T-helper 2 cell treated with Interferon-gamma antibody and Interleukin-4, amounts not matched to agents 5 μg/mL and 100 μg/mL, for 36 hours (primary cell): ENCODE measurements at places on chromosomes 5 and 9.

- no peak for DNase-seq
Observed at GRCh38 chr9:38133595-38133994, 64.6 kb upstream of the SHB start.

GRCh38 chr5:74667396-74667795, 17.6 kb upstream of the HEXB start:
- no peak for DNase-seq

GRCh38 chr9:129109537-129109903, 1.1 kb downstream of the CRAT start:
- no peak for DNase-seq

GRCh38 chr5:95822542-95823181, at the start of gene GLRX:
Gene GLRX (minus strand): TSS chr5:95822726. CDS start chr5:95822662, 64 bp downstream.
- peak; percentile 53 for DNase-seq

DNA sequence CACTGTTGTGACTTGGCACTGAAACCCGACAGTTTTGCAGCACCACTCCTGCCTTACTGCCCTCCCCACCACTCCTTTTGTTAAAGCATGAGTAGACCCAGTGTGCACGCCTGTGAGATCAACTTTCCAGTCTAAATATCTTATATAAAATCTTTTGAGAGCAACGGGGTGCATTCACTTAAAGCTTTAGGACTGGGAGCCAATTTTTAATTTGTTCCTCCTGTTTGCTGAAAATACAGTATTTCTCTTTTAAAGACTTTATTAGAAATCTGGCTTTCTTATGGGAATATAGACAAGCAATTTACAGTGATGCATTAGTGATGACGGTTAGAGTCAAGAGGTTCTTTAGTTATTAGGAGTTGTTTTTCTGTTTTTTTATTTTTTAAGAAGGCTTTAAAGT, 397.5 kb downstream of the TMEM167A start:
- no peak for DNase-seq

DNA sequence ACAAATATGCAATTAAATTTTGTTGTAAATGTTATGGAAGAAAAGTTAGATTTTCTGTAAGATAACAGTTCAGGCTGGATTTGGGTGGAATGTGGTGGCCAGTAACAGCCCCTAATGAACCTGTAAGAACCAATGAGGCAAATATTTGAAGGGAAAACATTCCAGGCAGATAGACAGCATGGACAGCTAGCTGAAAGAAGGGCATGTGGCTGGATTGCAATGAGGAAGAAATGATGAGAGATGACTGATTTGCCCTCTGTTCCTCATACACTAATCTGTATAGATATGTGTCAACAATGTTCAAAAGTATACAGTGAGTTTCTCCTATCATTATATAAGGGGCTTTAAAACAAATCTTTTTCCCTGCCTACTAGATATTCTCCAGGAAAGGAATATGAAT, 58.8 kb downstream of the MAN2A1 start:
- no peak for DNase-seq

DNA sequence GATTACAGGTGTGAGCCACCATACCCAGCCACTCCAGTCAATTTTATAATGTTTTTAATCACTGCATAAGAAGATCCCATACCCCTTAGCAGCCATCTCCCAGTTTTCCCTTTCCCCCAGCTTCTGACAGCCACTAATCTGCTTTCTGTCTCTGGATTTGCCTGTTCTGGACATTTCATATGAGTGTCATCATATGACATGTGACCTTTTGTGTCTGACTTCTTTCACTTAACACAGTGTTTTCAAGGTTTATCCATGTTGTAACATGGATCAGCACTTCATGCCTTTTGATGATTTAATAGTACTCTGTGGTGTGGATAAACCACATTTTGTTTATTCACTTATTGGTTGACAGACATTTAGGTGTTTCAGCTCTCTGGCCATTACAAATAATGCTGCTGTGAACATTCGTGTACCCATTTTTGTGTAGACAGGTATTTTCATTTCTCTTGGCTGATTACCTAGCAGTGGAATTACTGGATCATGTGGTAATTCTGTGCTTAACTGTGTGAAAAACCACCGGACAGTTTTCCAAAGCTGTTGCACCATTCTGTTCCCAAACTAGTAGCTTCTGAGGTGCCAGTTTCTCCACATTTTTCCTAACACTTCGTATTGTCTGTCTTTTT, 8.6 kb downstream of the SUSD3 start:
- no peak for DNase-seq

DNA sequence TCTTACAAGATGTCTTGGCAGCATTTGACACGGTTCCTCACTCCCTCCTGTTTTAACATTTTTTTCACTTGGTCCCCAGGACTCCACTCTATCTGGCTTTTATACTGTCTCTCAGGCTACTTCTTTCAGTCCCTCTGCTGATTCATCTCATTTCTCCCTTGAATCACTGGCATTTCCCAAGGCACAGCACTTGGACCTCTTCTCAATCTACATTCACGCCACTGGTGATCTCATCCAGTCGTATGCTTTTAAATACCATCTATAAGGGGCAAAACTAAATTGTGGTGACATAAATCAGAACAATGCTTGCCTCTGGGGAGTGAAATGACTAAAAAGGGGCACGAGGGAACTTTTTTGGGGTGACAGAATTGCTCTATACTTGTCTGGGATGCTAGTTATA, 47.1 kb downstream of the MAPKAP1 start:
- DNase-seq = peak; percentile 32

DNA sequence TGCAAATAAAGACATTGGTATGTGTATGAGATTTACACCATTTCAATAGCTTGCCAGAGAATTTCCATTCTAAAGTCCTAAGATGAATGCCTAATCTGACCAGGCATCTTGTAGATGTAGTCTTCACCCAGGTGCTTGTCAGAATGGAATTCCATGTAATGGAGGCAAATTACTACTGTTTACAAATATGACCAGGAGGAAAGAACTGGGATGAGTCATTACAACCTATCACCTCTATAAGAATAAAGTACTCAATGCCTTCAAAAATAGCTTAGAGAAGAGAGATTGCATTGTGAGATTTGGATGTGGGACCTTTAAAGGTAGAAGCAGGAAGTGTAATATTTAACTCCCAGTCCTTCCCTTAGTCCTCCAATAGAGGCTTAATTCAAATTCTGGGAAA, 507.0 kb upstream of the PTGER4 start:
- DNase-seq = no peak

- no peak for DNase-seq
Observed at GRCh38 chr5:151107738-151108520, 27.1 kb upstream of the TNIP1 start.

DNA sequence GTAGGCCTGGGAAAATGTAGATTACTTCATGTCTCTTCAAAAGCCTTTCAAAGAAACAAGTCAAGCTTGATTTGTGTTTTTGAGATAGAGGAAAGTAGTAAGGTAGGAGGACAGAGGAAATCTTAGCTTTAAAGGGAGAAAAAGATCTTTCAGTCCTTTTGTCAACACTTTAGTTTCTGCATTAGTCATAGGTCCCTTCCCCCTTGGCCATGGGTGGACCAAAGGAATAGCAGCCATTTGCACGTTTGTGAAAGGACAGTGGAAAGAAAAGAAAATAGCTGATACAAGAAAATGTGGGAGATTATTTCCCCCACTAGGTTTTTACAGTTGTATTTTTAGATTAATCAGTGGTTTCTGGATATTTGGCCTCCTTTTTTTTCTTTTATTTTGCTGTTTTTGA, 121.9 kb upstream of the GRHPR start:
- DNase-seq = no peak

DNA sequence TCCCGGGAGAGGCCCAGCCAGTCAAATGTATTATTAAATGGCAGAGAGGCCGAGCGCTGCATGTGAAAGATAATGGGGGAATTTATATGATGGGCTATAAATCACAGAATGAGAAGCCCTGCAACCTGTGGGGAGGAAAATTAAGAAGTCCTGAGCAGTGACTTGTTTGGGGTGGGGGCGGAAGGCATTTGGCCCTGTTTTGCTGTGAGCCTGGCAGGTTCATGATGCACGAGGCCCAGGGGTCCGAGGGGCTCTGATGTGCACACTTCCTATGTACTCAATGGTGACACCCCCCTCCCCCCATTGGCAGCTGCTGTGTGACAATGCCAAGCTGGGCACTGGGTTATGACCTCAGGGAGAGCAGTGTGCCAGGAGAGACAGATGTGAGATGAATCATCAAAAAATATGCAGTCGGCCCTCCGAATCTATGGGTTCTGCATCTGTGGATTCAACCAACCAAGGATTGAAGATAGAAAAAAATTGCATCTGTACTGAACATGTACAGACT, 13.7 kb upstream of the DAB2IP start:
- no peak for DNase-seq

- no peak for DNase-seq
Observed at GRCh38 chr5:952597-953271, 55.9 kb upstream of the NKD2 start.

DNA sequence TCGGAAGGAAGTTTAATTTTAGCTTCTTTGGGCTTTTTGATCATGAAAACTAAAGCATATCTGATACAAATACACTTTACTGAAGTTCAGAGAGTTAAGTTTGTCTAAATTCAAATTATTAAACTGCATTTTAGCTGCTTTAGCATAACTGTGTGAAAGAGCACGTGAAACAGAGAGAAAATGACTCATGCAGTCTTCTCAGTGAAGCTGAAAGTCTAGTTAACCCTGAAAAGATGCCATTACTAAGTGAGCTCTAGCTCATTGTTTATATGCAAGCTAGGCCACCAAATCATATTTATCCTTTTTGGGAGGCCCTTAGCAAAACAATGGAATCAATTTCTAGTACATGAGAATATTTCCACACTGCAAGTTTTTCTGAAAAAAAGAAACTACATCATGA, 27.6 kb downstream of the TPD52L3 start:
- DNase-seq = no peak

GRCh38 chr9:93258419-93258817, 74.5 kb downstream of the WNK2 start:
- DNase-seq = no peak

DNA sequence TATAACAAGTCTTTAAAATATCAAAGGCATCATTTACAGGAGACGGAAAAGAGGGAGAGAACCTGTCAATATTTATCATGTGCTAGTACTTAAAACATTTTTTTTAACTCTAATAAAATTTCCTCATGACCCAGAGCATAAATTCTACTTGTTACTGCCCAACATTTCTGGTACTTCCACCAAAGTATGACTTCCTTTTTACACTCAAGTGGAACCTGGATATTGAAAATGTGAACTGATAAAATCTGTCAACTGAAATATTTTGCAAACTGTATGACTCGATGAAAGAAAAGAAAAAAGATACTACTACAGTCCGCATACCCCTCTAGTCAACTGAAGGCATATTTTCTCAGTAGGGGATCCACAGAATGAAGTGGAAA, 37.1 kb downstream of the FAM13B start:
- DNase-seq = no peak

DNA sequence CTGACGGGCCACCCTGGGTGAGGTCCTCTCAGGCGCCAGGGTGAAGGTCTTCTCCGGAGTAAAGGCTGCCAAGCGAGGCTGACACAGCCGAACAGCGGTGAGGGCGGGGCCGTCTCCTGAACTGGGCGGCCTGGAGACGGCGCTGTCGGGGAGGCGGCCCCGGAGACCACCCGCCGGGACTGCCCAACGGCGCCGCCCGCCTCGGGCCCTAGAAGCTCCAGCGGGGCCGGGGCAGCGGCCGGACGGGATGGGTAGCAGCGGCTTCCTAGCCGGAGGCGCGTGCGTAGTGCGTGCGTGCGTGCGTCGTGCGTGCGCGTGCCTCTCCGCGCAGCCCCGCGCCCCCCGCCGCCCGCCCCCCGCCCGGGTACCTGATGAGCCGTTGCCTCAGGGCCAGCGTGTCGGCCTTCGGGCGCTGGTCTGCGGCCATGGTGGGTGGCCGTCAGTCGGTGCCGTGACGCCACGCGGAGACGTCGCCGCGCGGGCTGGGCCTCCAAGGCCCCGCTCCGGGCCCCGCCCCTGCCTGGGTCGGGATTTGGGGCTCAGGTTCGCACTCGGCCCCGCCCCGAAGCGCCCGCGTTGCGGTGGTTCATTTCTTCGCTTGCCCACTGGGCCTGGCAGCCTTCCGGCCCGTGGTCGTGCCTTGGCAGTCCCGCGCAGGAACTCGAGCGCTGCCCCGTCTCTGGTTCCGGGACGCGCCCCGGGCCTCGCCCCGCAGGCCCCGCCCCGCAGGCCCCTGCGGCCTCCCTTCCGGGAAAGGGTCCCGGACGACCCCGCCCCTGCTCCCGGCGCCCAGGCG, at the start of gene PHYKPL:
PHYKPL (minus strand) TSS at position 679 of the 796 bp plus-strand sequence; CDS start at position 427, 252 bp downstream.
- peak; percentile 71 for DNase-seq

GRCh38 chr9:86405926-86406325, 51.7 kb upstream of the TUT7 start:
- DNase-seq = peak; percentile 27

- DNase-seq = peak; percentile 60
Observed at GRCh38 chr9:35923927-35924763, 14.9 kb downstream of the SPAAR start.

DNA sequence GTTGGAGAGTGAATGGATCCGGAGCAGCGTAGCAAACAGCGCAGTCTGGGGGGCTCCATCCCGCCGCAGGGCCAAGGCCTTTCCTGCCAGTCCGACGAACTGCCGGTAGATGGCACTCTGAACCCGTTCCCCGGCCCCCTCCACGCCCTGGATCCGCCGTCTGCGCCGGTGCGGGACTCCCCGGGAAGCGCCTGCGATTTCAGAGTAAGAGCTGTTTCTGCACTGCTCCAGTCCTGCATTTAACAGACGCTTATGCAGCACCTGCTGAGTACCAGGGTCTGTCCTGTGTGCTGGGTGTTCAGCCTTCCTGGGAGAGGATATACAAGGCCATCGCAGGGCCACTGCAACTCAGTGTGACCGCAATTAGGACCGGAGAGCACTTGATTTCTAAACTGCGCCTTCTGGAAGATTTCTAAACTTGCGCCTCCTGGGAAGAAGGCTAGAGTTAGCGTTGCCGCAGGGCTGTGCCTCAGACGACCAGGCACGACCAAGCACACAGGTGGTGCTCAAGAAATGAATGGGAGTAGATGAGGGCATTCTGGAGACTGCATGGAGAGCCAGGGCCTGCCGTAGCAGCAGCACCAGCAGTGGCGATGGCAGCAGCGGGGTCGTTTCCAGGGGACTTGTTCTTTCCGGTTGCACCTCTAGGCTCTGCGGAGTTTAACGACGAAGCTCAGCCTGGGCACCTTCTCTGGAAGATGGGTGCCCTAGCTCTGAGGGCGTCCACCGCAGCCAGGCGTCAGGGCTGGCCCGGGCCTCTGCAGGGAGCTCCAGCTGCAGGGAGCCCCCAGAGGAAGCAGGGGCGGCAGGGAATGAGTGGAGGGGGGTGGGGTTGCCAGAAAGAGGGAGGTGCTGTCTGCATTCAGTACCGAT, 14.3 kb upstream of the TIFAB start:
- DNase-seq = peak; percentile 66

DNA sequence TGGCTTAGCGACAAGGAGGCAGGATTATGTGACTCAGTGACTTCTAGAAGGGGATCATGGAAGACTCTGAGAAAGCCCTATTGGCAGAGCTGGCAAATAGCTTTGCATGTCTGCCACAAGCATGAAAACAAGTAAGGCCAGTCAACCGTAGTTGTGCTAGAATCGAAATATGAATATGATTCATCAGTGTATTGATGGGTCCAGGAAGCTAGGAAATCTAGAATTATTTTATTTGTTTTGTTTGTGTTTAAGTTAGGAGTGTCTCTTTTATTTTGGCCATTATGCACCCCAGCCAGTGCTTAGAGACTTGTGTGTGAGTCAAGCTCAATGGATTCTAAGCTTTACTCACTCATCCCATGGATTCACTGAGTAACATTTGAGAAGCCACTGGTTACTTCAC, 3.8 kb upstream of the ITGA2 start:
- DNase-seq = no peak
